NCI-H446 treated with DMSO at 0.1 percent for 48 hours (cell line): ENCODE measurements at places on chromosomes 6 and 20.

DNA sequence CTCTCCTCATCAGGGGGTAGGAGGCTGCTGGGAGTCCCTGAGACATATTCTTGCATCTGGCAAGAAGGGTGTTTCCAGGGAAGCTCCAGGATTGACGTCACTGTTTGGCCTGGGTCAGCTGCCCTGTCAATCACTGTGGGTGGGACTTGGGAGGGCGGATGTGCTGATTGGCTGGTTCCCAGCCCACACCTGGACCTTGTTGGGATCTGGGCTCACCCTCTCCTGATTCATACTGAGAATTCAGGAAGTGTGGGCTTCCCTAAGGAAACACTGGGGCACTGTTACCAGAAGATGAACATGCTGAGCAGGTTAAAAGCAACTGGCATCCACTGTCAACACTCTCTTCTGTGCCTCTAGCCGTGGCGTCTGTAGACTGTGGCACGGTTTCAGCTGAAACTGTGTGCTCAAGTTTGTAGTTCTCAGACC, 36.5 kb downstream of the CDH26 start:
- no peak for DNase-seq

GRCh38 chr6:24818346-24818745, 19.6 kb upstream of the ARMH2 start:
- no peak for DNase-seq

DNA sequence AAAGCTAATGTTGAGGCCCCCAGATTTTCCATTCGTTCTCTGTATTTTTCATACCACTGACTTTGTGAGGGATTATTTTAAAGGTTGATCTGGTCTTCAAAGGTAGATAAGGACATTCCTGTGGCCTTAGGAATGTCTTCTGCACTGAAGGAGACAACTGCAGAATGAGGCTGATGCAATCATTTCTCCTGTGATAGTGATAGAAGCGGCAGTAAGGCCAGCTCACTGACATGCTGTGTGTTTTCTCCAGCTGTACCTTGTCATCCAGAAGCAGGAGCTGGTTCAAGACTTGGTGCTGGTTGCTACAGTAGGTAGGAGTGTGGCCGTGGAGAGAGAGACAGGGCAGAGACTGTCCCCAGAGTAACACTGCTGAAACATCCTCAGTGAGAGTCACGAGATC, 53.8 kb downstream of the DCBLD1 start:
- DNase-seq = no peak

- DNase-seq = no peak
Measured at GRCh38 chr6:36216559-36216958, 20.0 kb downstream of the BRPF3 start.

DNA sequence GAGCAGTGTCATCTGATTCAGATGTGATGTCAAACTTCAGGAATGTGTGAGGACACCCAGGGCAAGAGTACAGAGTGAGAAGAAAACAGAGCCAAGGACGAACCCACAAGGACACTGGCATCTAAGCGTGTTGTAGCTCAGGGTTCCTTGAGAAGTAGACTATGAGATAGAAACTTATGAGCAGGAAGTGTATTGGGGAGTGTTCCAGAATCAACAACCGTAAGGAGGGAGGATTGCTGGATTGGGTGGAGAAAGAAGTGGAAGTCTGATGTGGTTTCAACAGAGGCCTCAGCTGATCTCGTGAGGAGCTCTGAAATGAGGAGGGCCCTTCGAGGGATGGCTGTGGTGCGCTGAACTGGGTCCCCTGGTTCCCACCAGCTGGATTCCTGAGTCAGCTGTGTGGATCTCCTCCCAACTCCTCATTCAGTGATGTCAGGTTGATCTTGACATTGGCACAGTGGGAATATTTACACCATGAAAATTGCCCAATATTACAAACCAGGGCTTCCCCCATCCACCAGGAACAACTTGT, 25.7 kb upstream of the IGF2R start:
- no peak for DNase-seq

GRCh38 chr6:5208057-5208456, 52.7 kb downstream of the LYRM4 start:
- DNase-seq = no peak

DNA sequence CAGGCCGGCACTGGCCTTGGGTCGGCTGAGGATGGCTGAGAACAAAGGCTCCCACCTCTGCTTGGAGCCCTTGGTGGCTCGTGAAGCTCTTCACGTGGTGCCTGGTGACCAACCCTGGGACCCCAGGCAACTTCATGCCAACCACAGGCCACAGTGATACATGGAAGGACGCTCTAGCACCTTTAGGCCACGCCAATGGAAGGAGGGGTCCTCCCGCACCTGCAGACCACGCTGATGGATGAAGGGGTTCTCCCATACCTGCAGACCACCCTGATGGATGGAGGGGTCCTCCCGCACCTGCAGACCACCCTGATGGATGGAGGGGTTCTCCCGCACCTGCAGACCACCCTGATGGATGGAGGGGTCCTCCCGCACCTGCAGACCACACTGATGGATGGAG, 62.5 kb downstream of the ERMARD start:
- no peak for DNase-seq

GRCh38 chr20:36252511-36252910, 16.2 kb downstream of the AAR2 start:
- DNase-seq = no peak

DNA sequence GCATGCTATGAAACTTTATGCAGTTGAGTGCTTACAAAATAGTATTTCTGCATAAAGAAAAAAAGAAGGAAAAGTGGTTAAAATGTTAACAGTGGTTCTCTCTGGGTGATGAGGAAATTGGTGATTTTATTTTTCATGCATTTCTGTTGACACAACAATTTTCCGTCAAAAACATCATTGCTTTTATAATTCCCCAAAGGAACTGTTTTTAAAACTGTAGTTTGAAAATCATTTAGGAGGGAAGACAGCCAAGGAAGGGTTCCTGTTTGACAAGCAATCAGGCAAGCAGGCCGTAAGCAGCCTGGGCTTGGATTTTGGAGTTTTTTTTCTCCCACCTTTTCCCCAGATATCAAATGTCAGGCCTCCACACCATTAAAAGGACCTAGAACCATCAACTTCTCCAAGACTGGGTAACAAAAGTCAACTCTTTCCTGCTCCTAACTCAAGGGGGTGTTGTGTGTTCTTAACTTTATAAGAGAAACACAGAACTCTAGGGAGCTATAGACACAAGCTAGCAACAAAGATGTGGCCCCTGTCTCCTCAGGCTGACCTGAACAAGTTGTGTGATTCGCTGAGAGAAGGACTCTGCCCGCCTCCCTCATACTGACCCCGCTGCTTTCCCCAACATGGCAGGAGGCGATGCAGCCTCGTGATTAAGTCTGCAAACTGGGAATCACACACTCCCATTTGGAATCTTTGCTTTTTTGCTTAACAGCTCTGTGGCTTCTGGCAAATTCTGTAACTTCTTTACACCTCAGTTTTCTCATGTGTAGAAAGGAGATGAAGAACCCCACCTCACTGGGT, 146.6 kb downstream of the BCAS1 start:
- DNase-seq = no peak

- no peak for DNase-seq
Measured at GRCh38 chr6:166005944-166006899, 161.4 kb downstream of the TBXT start.

DNA sequence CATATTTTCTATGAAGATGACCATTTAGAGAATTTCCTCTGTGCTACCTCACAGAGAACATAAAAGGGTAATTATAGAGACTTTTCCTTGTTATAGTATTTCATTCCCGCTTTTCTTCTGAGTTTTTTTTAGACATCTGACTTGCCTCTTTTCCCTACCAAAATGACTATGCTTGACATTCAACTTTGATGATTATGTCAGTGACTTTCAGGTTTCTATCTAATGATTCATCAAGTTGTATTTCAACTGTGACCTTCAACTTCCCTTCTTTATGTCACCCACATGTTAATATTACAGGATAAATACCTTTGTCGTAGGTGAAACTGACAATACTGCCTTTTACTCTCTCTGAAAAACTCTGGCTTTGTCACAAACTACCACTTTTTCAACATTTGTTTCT, 95.3 kb downstream of the MLIP start:
- no peak for DNase-seq

GRCh38 chr6:63573899-63574553, 1.7 kb downstream of the LOC128125822 start:
- DNase-seq = peak; percentile 16
